Cortex of kidney (tissue), 1 donor: ENCODE measurements at places on chromosomes 5 and 9.

DNA sequence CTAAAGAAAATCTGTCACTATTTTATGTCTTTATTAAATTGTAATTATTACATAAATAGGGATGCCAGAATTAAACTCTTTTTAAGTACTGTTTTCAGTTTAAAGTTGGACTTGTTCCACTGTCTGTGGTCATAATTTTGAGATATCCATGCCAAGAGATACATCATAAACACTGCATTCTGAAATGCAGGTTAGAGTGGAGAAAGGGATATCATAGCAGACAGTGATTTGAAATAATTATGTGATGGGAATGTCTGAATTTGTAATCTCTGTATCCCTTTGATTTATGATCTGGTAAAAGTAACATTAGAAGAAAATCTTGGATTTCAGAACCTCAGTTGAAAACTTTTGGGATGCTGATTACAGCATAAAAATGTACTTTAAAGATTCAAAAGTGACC, 222.1 kb downstream of the GOLPH3 start:
- no peak for DNase-seq

- DNase-seq: no peak
These were observed 19.4 kb downstream of the GARNL3 start for GRCh38 chr9:127283917-127284497.

DNA sequence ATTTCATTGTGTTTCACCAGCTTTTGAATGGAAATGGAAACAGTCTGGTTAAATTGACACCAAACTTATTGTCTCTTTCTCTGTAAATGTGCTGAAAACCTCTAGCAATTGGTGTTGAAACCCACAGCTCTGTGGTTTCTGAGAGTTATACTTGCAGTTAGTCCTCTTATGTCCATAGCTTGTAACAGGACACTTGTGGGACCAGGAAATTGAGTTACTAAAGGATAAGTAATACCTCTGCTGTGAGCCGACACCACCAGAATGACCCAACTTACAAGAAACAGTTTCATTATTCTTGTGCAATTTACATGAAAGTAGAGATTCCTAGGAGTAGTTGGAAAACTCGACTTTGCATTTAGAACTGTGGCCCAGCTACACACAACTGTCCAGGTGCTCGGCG, 191.5 kb downstream of the CFAP90 start:
- DNase-seq: no peak

GRCh38 chr9:109258481-109259302, 62.2 kb downstream of the EPB41L4B start:
- DNase-seq: no peak

- DNase-seq: no peak
These were observed 34.7 kb downstream of the GLT6D1 start for GRCh38 chr9:135604437-135605237.

- DNase-seq: no peak
These were observed 3.2 kb downstream of the RBM18 start for GRCh38 chr9:122261469-122261881.

GRCh38 chr5:111820072-111820471, 63.1 kb upstream of the NREP start:
- DNase-seq: no peak

GRCh38 chr5:74519161-74519571, 121.4 kb downstream of the ENC1 start:
- DNase-seq: no peak

GRCh38 chr5:24480952-24481351, 163.8 kb downstream of the CDH10 start:
- DNase-seq: no peak
